Activated CD8-positive, alpha-beta T cell treated with anti-CD3 and anti-CD28 coated beads for 36 hours (primary cell): ENCODE measurements at places on chromosomes 6 and 20. TPM values are rescaled to one million over a fixed set of nuclear protein-coding genes. Genes with fewer than 3 reads are reported as not detected.

LINC00237 gene
- not detected for total RNA-seq

DNA sequence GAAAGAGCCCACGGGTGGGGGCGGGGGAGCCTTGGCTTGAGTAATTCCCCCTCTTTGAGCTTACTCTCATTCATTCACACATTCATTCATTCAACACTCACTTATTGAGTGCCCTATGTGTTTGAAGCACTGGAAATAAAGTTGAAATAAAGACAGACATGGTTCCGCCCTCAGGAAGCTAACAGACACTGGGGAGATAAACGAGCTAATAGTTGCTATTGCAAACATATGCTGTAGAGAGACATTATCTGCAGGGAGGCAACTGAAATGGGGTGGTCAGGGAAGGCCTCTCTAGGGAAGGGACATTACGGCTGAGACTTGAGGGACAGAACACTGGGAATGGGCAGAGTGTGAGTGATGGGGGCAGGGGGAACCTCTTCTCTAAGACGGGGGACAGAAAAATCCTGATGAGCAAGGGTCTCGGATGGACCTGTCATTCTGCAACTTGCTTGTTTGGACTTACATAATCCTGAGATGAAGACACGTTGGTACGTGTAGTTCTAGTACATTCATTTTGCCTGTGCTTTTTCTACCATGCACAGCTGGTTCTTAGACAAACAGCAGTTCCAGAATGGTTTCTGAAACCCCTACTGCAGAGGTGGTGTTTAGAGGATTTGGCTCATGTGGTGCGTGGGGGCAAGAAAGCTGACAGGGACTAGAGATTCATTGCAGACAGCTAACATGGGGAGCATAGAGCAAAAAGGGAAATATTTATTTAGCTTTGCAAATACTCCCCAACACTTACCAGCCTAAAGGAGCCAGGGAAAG lies 71.1 kb upstream of the BLCAP start:
- DNase-seq, result no peak

DNA sequence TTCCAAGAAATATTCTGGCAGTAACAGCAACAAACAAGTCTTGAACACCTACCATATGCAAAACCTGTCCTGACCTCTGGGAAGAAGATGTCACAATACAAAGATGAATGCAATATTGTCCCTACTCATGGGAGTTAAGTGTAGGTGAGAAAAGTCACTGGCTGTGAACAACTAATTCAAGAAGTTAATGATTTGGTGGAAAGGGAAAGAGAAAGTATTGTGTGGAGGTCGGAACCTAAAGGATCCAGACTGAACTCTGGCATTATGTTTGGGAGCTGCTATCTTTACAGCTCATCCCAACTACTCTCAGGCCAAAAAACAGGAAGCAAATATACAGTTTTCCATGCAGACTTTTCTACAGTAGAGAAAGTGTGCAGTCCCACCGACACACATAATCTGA lies 285.3 kb upstream of the PRDM1 start:
- no peak for DNase-seq

GRCh38 chr20:53642196-53643030 lies 48.8 kb upstream of the ZNF217 start:
- DNase-seq, result peak; percentile 76

DNA sequence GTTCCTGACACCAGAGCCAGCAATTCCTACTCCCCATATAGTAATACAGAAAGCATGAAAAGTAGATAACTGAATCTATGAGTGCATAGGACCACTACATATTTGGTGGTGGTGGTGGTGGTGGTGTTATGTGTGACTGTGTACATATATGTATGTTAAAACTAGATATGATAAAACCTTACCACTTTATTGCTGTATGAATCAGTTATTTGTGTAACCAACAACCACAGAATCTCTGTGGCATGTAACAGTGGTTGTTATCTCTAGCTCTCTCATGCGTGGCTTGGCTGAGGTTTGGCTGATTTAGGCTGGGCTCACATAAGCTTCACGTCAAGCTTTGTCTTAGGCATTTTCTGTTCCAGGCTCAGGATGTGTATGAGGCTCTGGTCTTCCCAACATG lies 55.7 kb downstream of the PLCB1 start:
- DNase-seq, result peak; percentile 2

DNA sequence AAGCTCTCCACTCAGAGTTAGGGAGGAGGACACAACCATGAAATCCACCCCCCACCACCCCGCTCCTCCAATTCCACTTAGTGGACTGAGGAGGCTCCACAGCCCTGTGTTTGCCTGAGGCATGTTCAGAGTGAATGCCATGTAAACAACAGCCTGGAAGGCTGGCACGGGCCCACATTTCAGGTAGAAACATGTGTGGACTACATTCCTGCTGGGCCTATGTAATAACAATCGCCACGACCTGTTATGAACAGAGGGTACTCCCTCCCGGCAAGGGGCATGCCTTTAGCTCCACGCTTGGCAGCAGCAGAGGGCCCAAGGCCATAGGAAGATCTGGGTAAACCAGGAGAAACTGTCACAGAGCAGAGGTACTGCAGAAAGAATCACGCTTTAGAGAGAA lies 65.5 kb downstream of the ISM1 start:
- no peak for DNase-seq

DNA sequence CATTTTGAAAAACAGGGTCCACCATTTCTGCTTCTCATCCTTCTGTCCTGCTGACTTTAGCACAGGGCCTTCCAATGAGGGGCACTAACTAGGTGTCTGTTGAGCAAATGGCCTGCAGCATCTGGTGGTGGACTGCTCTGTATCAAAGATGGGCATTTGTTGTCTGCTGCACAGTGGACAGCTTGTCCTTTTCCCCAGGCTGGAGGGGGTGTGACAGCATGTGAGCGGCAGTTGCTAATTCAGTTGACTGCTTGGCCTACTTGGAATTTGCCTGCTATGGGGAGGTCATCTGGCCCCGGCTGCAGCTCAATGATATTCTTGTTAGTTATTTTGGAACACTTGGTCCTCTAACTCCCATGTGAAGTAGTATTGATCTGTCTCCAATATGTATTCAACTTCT lies 93.7 kb downstream of the SH3BGRL2 start:
- DNase-seq, result no peak

- DNase-seq, result no peak
Observed at GRCh38 chr6:52512199-52512598, 64.7 kb downstream of the TRAM2 start.

DNA sequence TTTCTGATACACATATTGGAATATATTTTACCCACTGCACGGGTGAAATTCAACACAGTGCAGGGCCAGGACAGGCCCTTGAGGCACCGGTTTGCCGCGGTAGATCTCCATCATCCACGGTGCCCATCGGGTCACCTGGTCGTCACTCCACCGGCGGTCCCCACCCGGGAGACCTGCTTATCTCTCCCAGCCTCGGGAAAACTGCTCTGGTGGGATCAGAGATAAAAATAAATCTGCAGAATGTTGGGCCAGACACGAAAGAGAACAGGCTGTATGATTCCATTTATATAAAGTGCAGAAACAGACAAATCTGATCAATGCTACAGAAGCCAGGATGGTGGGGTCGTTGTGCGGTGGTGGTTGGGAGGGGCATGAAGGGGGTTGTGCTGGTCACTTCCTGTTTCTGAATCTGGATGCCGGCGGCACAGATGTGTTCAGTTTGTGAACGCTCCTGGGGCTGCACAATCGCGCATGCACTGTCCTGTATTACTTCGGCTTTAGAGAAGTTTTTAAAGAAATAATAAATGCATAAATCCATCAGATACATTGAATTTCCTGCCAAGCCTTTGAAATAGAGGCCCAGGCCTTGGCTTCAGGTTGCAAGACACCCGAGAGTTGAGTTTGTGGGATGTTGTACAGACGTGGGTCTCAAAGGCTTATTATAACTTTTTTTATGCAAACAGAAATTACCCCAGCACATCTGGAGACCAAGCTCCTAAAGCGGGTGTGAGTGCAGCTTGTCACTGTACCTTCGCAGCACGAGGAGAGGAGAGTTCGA lies 54.3 kb downstream of the ANKRD60 start:
- no peak for DNase-seq

DNA sequence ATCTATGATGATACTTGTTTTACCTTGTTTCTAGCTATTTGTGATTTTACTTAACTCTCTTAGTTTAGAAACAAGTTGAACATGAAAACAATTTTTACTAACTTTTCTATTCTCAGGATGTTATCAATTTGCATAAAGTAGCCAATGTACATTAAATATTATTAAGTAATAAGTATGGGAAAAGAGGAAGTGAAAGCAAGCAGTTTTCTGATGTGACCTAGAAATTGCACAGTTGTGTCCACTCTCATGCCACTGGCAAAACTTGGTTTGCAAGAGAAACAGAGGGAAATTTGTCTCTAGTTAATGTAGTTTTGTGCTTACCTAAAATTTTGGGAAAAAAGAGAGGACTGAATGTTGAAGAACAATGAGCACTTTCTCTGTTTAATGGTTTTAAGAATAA lies 19.2 kb upstream of the TSPYL1 start:
- no peak for DNase-seq

DNA sequence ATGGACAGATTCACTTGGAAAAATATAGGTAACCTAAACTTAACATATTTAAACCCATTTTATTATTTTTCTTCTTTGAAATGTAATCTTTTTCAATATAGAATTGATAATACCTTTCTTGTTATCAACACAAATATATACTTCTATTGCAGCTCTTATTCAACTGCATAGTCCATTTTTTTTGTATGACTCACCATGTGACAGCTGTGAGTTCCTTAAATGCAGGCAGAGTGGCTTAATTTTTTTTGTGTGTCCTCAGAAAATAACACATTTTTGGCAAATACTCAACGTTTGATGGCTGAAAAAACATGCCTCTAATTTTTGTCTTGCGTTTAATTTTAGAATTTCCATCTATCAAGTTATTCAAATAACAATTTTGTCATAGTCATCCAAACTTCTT lies 454.8 kb downstream of the PHF3 start:
- DNase-seq, result no peak

DNA sequence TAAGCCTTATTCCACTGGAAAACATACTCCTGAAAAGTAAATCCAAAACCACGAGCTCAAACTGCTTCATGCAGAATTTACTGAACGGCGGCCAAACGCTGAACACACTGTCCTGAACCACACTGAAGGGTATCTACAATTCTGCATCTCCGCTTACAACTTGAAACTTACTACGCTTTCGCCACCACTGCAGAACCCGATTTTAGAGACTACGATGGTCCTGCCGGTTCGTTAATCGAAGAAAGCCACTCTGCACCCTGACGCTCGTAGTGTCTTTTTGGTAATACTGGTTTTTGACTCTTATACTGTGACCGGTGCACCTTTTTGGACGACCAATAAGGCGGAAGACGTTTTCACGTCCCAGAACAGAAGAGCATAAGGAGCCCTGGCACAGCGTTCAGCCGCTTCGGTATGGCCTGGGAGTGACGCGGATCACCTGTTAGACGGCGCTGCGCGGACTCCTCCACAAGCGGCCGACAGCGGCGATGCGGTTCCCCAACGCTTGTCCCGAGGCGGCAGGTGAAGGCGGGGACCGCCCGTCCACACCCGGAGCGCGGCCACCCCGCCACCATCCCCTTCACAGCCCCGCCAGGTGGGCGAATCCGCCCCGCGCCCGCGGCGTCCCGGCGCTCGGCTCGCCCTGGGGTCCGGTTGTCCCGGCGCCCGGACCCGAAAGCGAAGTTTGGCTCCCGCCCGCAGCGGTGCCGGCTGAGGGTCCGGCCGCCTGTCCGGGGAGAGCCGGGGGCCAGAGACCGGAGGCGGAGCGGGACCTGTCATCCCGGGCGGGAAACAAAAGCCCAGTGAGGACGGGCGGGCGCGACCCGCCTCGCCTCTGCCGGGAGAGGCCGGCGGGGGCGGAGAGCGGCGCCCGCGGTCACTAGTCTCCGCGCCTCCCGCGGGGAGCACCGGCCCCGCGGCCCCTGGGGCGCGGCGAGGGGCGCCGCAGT lies 784 bp downstream of the FKBP5 start:
- peak; percentile 75 for DNase-seq

DNA sequence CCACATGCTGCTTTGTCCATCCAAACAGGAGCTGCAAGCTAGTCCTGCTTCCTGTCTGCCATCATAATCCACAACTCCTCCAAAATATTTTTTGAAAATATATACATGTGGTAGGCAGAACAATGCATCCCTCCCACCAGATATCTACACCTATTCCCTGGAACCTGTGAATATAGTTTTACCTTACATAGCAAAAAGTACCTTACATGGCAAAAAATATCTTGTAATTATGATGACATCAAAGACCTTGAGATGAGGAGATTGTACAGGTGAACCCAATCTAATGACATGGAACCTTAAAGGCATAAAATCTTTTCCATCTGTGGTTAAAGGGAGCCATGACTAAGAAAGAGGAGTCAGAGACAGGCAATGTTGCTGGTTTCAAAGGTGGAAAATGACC lies 15.3 kb upstream of the RGS17 start:
- no peak for DNase-seq

DNA sequence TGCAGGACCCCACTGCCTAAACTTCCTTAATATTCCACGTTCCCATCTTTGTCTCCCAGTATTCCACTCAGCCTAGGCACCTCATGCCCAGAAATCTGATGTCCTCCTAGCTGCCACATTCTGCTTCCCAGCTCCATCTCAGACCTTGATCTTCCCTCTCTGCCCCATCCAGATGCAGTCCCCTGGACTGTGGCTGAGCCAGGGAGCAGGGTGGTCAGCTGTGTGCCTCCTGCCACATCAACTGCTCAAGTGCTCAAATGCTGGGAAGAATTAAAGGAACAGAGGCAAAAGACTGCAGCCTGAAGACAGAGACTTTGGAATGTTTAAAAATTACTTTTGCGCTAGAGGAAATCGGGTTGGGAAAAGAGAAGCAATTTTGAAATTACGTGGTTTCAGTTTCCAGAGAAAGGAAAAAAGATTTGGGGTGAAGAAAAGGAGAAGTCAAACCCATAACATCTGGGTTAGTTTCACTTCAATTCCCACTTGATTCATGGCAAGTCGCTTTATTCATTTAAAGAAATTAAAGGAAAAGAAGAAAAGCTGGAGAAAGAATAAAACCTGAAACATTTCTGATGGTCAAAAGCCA lies 704.8 kb downstream of the PTPRT start:
- DNase-seq, result no peak

DNA sequence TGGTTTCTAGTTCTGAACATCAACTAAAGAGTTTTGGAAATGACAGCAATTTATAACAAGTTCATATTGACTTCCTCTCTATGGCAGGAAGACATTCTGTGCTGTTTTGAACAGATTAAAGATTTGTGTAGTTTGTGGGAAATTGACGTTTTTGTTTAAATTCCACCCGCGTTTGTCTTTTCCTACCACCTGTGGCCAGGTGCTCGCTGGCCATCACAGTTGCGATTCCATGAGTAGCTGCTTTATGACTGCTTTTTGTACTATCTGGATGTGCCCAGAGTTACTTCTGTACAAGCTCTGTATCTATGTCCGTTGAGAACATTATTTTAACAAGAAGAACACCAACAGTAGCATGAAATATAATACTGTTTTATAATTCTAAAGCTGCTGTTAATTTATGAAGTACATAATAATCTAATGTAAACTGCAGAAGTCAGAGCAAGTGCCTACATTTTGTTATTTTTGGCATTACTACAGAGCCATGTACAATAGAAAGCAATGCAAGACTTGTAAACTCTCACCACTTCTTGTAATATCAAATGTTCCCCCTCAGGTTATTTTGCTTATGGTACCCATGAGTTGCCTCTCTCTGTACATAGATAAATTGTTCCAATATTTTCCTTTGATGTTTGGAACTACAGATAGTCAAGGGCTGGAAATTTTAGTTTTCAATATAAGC lies 33.5 kb downstream of the ZBTB2 start:
- DNase-seq, result no peak

GRCh38 chr20:62246872-62247652 lies 8.7 kb downstream of the OSBPL2 start:
- DNase-seq, result no peak
